Mammary epithelial cell (primary cell): ENCODE measurements at places on chromosomes 6 and 20.

DNA sequence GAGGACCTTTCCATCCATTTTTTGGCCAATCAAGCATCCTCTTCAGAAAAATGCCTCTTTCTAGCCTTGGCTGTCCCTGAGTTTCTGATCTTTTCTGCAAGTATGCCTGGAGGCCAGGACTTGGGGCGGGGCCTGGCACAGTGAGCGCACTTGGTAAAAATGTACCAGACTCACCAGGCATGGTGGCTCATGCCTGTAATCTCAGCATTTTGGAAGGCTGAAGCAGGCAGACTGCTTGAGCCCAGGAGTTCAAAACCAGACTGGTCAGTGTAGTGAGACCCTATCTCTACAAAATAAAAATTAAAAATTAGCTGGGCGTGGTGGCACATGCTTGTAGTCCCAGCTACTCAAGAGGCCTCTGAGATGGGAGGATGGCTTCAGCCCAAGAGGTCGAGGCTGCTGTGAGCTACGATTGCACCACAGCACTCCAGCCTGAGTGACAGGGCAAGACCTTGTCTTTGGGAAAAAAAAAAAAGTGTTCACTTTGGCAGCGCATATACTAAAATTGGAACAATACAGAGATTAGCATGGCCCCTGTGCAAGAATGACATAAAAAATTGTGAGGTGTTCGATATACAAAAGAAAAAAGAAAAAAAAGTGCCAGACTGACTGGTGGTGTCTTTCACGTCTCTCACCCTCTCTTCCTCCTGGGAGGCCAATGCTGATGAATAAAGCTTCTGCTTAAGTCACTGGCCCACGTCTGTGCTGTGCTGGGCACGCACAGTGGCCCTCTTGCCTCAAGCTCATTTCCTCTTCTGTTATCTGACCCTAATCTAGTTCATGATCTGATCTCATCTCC, 18.1 kb upstream of the SLC9A8 start:
- no peak for DNase-seq

DNA sequence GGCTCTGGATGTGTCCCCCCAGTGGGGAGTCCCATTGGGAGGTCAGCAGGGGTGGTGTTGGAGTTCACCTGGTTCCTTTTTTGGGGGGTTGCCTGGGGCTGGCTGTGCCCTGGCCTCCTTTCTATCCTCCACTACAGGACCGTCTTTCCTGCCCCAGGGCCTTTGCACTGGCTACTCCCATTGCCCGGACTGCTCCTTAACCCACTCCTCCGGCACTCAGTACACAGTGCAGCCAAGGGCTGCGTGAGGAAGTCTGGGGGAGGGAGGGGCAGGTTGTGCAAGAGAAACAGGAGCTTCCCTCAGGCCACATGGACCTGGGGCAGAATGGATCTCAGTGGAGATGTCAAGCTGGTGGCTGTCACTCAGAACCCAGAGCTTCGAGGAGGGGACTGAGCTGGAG, 429.3 kb upstream of the SULF2 start:
- no peak for DNase-seq

DNA sequence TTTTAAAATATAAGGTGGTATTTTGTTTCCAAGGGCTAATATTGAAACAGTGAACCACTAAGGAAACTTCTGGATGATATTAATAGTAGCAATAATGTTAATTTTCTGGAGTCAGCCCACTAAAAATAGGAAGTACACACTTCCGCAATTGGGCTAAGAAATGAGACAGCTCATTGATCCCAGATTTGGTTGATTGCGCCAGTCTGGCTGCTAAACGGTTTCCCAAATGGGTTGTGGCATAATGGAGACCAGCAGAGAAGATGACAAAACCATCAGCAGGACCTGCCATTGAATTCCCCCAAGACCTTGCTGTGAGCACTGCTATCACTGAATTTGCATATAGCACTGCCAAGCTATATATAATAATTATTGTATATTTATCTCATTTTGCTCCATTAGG, 71.2 kb upstream of the SGK1 start:
- no peak for DNase-seq

DNA sequence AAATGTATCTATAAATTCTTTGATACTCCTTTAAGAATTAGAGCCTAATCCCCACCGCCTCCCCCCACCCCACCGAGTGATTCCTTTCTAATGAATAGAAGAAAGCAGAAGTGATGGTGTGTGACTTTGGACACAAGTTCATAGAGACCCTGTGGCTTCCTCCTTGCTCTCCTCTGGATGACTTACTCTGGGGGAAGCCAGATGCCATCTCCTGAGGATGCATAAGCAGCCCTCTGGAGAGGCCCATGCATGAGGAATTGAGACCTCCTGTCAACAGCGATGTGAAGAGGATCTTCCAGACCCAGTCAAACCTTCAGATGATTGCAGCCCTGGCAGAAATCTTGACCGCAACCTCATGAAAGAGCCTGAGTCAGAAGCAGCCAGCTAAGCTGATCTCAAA, 21.1 kb downstream of the AHCY start:
- DNase-seq, result no peak

DNA sequence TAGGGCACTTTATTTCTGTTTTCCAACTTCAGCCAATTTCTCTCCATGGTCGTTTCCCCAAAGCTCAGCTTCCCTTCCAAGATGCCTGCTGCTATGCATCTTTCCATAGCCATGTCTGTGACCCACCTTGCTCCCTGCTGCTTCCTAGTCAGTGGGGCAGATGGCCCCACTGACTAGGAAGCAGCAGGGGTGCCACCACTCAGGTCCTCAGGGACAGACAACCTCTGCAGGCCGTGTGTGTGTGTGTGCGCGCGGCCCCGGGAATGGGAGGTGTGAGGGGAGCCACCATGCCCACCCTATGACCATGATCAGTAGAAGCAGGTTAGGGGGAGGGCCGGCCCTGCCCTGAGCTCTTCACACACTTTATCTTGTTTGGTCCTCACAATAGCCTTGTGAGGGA, 2.7 kb upstream of the IP6K3 start:
- DNase-seq, result no peak
